ENCODE measurements at places on chromosomes 4 and X.

- DNase-seq, result no peak
These were observed 347.7 kb downstream of the HS3ST1 start for GRCh38 chr4:11081006-11081405.

- DNase-seq, result no peak
These were observed 107.0 kb downstream of the OR13H1 start for GRCh38 chrX:131650637-131651410.

DNA sequence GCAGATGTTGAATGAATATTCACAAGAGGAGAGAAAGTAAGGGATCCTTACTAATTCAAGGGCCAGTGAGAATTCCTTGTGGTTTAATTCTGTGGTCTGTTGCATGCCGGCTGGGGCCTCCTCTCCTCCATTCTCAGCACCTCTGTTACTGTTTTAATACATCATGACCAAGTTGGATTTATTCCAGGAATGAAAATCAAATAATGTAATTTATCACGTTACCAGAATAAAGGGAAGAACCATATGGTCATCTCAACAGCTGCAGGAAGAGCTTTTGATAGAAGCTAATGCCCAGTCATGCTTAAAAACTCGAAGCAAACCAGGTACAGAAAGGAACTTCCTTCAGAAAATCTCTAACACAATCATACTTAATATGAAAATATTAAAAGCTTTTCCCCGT, 54.1 kb downstream of the GRK4 start:
- no peak for DNase-seq

- no peak for DNase-seq
These were observed 26.6 kb downstream of the MAML3 start for GRCh38 chr4:140127422-140127821.

GRCh38 chrX:19867411-19867732, 20.0 kb downstream of the SH3KBP1 start:
- DNase-seq, result no peak

GRCh38 chr4:8267077-8267476, 2.5 kb upstream of the HTRA3 start:
- peak; percentile 71 for DNase-seq

GRCh38 chrX:117196481-117196880, 733.7 kb upstream of the CT83 start:
- no peak for DNase-seq

GRCh38 chr4:128470492-128471053, 183.0 kb upstream of the PGRMC2 start:
- DNase-seq, result no peak

DNA sequence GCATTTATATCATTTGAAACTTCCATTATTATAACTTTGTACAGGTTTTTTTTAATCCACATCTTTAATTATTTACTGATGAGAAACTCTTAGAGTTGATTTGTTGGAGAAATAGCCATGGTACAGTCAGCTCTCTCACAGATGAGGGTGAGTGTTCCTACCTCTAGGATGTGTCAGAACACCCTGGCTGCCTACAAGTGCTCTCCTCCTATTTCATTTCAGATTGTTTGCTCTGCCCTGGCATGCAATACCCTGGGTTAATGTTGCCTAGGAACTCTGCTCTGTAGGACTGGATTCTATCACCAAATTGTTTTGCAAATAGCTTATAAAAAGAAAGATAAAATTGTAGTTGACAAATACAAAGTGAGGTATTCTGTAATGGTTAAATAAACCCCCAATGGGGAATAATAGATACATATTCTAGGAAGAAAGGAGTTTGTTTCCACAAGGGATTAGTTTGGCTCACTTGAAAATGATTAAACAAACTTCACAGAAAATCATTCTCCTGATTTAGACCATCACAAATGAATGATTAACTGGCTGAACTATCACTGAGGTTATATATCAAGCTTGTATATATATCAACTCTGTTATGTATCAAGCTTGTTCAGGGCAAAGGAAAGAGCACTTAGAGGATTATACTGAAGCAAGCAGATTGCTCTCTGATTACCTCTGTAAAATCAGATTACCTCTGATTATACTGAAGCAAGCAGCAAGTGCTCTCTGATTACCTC, 150.0 kb downstream of the PDE5A start:
- DNase-seq, result no peak

- DNase-seq, result peak; percentile 46
These were observed 60.2 kb upstream of the CBR4 start for GRCh38 chr4:169070071-169070894.

GRCh38 chr4:43132010-43132582, 239.6 kb downstream of the GRXCR1 start:
- peak; percentile 23 for DNase-seq

GRCh38 chrX:115490814-115491213, 70.2 kb upstream of the PLS3 start:
- no peak for DNase-seq

DNA sequence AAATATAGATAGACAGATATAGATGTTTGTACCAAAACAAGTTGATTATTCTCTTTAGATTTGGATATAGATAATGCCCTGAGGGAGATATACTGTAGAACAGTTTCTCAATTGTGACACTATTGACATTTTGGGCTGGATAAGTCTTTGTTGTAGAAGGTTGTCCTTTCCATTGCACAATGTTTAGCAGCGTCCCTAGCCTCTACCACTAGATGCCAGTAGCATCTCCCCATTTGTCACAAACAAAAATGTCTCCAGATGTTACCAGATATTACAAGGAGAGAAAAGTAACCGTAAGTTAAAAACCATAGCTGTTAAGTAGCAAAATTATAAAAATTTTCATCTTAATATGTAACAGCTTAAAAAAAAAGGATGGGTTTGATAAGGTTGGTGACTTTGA, 2595.3 kb downstream of the ARAP2 start:
- no peak for DNase-seq

DNA sequence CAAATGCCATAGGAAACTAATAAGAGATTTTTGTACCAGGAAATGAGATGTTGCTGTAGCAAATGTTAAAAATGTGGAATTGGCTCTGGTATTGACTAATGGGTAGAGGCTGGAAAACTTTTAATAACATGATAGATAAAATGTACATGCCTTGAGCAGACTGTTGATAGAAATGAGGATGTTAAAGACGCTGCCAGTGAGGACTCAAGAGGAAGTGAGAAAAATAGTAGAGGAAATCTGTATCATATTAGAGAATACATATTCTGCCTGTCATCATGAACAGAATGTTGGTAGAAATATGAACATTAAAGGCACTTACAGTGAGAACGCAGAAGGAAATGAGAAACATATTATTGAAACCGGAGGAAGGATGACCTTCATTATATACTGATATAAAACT, 577.2 kb upstream of the HTR2C start:
- DNase-seq, result no peak

DNA sequence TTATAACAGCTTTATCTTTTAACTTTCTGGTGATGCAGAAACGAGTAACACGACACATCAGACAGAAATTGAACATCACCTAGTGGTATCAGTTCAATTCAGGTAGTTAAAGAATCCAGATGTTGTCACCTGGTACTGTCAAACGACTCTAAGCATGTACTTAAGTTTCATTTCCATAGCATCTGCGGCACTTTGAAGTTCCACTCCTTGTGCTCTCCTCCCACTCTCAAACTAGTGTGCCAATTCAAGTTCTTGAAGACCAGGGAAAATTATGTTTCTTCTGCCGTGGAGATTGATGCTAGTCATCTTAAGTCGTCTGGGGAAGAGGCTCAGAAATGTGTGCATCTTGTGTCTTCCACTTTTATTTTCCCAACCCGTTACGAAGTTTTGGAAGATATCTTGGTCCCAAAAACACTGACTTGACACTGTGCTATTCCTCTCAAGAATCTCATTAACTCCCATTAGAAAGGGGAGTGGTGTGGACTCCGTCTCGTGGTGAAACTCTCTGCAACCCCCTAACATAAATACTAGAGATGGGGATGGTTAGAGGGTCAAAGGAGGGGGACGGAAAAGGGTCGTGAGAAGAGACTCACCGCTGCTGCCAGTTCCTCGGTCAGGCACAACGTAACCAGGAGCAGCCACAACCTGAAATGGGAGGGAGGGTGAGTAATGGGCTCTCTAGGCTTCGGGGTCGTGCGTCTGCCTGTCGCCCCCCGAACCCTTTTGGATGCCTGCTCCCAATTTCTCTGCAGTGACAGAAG, 693 bp downstream of the COL4A6 start:
- DNase-seq, result no peak

- DNase-seq, result no peak
These were observed 108.3 kb downstream of the AGTR2 start for GRCh38 chrX:116278826-116279225.

GRCh38 chr4:19748519-19749479, 502.9 kb upstream of the SLIT2 start:
- DNase-seq, result peak; percentile 65
